ENCODE measurements at places on chromosomes 11 and 22.
A peak's percentile ranks its signal among the peaks of the same experiment; 100 is the strongest.

DNA sequence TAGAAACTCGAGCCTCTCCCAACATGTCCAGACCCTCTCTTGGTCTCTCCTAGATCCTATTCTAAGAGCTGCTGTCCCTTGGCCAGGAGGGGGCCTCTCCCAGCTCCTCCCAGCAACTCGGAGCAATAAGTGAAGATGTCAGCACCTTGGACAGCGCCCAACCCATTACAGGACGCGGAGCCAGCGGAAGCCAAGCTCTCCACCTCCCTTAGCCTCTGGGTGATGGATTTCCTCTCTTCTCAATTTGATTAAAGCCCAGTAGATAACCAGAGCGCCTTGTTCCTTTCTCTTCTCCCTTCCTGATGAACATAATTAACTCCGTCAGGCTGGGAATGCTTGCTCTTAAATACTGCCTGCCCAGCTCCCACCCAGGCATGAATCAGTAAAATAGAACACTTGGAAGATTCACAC, 26.2 kb upstream of the TPBGL start:
- DNase-seq = peak; percentile 56

DNA sequence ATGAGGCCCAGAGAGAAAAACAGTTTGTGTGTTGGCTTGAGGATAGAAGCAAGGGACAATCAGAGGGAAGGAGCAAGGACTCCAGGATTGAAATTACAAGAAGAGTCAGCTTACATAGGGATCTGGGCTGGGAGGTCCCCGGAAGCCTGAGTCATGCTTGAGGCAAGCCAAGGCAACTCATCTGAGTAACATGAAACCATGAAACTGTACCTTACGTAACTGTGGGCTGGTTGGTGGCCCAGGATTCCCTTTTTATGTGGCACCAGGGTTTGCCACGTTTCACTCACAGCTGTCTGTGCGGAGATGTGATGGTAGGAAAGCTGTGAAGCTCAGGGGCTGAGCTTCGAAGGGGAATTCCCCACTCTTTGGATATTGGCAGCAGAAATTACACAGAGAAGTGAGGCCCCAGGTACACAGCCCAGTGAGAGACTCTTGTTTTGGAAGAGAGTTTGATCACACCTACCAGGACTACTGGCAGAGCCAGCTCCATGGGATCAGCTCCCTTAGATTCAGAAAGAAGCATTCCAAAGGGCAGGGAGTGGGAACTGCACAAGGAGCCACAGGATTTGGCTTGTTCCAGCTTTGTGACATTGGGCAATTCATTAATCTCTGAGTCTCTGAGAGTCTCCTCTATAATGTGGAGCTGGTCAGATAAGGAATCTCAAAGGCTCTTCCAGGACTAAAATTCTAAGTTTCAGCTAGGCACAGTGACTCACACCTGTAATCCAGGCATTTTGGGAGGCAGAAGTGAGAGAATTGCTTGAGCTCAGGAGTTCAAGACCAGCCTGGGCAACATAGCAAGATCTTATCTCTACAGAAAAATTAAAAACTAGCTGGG, 7.8 kb downstream of the SLC5A1 start:
- DNase-seq = no peak

DNA sequence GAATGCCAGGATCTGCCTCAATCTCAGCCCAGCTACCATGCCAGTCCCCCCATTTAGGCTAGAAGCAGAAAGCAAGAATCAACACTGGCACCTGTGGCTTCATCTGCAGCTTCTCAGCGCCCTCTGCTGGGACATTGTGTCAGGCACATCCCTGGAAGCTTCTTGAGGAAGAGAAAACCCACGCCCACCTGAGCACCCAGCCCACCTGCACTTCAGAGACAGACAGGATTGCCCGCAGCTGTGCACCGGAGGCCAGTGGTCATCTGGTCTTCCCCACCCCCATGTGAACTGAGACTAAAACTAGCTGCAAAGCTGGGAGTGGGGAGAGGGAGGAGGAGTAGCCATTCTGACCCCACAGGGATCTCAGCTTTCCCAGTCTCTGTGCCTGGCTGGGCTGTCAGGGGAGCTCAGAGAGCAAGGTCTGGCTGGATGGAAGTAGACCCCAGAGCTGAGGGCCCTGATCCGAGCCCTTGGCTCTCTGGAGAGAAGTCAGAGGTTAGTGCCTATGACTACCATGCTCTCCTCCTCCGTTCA, 66.8 kb downstream of the FEZ1 start:
- DNase-seq = no peak

DNA sequence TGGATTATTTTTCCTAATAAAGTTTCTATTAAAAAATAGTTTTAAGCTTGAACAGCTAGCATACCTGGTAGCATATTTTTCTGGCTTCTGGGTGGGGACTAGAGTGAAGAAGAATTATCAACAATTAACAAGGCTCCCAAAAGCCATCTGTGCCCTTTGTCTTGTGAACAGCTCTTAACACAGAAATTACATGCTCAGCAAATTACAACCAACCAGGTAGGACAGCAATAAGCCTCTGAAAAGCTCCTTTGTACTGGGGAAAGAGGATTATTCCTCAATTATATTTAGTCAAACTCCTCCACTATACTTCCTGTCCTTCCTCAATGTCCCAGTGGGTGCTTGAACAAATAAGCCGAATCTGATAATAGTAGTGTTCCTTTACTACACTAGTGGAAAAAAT, 162.8 kb downstream of the RAB38 start:
- DNase-seq = no peak

Data from stimulated activated CD8-positive, alpha-beta memory T cell treated with anti-CD3 and anti-CD28 coated beads, Interleukin-15, amount 100 ng/mL, for 1 hour (primary cell).